ENCODE measurements at places on chromosomes 16 and 17.

GRCh38 chr17:49277638-49278037, 47.1 kb upstream of the PHOSPHO1 start:
- no peak for DNase-seq

DNA sequence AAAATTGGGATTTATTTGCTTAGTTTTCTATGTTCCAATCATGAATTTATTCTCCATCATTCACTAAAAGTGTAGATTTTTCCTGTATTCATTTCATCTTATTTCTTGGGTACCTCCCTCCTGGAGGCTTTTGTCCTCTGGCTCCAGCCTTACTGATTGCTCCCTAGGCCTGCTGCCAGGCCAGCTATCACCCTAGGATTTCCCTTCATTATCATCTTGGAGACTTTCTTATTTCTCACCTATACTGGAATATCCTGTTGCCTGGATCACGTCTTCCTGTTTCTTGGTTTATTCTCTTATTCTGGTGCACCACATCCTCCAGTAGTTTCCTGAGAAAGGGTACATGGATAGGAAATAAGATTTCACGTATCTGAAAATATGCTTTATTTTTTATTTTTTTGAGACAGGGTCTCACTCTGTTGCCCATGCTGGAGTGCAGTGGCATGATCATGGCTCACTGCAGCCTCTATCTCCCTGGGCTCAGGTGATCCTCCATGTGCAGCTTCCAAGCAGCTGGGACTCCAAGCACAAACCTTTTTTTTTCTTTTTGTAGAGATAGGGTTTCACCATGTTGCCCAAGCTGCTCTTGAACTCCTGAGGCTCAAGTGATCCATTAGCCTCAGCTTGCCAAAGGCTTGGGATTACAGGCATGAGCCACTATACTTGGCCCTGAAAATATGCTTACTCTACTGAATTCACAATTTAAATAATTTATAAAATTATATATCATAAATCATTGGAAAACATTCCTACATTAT, 13.3 kb upstream of the KPNB1 start:
- no peak for DNase-seq

DNA sequence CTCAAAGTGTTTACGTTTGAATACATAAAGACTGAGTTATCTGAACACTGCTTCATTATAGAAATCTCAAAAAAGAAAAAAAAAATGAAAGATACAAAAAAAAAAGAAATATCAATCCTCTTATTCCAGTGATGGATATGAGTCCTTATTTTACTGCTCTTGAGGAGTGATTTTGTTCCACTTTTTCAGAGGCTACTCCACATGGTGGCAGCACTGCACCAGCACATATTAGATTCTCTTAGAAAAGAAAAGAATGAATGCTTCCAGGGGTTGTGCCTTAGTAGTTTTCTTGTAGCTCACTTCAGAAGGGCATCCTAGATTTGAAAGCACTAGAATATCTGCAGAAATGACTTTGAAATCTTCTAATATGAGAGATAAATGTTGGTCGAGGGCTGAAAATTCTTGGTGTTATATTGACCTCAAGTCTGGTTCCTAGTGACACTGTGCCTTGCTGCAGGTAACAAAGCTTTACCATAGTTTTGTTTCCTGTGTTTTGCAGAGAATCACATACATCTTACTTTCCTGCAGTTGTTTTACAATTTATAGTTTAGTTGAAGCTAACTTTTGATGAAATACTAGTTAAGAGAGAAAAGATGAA, 25.9 kb downstream of the AP2B1 start:
- DNase-seq, result no peak

- DNase-seq, result no peak
Observed at GRCh38 chr16:57614536-57614935, 13.9 kb upstream of the ADGRG1 start.

DNA sequence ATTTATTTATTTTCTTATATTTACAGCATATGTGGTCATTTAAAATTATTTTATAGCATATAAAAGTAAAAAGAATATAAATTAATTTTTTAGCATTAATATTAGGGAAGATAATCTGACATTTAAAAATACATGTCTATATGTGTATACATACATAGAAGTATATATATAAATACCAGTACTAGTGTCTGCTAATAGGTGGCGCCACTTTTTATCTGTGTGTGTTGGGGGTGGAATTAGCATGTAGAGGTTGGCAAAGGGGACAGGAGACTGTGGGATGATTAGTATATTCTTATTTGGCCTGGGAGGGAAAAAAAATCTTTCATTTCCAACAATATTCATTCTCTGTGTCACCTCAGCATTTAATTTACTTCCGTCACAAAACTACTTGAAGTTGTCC, 359.1 kb downstream of the WWOX start:
- no peak for DNase-seq

GRCh38 chr17:50372222-50372757, 694 bp downstream of the MRPL27 start:
- DNase-seq, result no peak

DNA sequence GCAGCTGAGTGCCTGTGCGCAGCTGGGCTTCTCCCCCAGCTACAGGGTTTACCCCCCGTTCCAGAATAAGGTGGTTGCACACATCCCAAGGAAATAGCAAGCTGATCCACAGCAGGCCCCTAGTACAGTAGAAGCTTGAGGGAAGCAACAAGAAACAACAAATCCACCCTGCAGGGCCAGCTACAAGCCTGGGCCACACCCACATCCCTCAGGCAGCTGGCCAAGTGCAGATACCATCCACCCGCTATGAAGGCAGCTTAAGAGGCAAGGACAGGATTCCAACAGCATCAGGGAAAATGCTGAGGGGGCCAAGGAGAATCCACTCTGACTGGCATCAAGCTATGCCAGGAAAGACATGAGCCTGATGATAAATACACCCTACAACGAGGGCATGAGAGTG, 66.9 kb upstream of the RCVRN start:
- DNase-seq, result no peak

- DNase-seq, result no peak
Observed at GRCh38 chr16:29306943-29307597, 99.4 kb downstream of the NPIPB11 start.

DNA sequence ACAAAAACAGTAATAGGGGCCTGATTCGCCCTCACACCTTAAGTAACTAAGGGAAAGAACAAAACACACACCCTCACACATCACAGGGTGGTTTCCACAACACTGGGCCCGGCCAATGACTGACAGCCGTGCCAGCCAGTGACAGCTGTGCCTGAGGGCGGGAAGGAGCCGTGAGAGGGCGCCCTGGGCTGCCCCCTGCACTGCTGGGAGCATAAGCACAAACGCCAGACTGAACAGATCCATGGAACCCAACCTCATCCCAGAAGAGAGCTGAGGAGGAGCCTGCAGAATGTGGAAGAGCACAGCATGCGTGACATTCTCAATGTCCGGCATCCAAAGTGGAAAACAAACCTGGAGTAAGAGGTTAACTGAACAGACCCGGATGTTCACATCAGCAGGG, 16.0 kb downstream of the CSNK1D start:
- peak; percentile 57 for DNase-seq

DNA sequence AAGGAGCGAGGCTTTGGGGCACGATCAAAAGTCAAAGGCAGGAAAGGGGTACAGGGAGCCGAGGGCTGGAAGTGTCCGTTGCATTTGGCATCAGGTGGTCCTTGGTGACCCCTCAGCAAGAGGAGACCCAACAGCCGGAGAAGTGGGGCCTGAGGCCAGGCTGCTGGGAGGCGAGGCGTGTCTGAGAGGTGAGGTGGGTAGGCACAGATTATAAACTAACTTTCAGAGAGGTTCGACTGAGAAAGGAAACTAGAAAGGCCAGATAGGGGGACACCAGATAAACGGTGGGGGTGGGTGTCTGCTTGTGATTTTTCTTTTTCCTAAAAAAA, 3.6 kb downstream of the PECAM1 start:
- DNase-seq, result no peak

GRCh38 chr17:9421525-9421924, 154.1 kb downstream of the STX8 start:
- no peak for DNase-seq

DNA sequence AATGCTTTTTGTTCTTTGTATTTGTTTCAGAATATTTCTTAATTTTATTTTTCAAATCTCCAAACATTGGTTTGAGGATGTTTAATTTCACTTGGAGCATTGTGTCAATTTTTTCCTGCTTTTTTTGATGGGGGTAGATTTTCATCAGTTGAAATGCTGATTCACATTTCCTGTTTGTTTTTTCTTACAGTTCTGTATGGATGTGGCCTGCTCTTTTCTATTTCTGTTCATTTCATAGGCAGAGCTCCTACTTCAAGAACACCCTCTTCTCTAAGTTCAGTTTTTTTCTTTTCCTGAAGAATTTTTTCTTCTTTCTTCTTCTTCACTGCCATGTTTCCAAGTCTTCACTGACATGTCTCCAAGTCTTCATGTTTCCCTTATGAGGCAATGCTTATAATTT, 8.8 kb downstream of the MBTD1 start:
- DNase-seq, result no peak

DNA sequence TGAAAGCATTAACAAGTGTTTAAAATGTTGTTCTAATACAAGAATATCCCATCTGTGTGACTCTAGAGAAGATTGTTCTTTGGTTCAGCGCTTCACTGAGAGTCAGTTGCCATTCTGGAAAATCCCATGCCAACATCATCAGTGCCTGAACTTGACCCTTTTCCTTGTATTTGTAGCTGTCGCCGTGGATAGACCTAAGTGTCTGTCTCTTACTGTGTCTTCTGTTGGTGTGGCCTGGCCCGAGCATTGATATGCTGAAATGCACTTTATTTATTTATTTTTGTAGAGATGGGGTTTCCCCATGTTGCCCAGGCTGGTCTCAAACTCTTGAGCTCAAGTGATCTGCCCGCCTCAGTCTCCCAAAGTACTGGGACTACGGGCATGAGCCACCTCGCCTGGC, 76.0 kb downstream of the MYH11 start:
- DNase-seq, result no peak

DNA sequence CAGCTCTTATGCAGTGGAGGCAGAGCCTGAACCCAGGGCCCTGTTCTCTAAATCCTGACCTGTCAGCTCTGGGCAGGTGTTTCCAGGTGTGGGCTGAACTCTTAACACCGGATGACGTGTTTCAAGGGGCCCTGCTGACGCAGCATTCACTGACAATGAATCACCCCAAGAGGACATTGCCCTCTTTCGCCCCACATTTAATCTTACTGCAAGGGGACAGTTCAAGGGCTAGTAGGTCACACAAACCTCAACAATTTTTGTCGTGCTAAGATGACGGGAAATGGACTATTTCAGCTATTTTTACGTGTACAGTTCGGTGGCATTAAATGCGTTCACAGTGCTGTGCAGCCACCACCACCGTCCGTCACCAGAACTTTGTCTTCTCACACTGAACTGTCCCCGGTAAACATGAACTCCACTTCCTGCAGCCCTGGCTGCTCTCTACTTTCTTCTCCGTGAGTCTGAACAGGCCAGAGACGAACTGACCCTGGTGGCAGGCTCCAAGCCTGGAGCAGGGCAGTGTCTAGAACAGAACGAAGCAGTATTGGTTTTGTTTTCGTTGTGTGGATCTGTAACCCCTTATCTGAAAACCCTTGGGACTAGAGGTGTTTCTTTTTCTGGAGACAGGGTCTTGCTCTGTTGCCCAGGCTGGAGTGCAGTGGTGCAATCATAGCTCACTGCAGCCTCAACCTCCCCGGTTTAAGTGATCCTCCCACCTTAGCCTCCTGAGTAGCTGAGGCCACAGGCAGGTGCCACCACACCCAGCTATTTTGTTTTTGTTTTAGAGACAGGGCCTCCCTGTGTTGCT, 88.4 kb upstream of the CIBAR2 start:
- no peak for DNase-seq

GRCh38 chr16:84058664-84059063, 16.1 kb upstream of the SLC38A8 start:
- no peak for DNase-seq

DNA sequence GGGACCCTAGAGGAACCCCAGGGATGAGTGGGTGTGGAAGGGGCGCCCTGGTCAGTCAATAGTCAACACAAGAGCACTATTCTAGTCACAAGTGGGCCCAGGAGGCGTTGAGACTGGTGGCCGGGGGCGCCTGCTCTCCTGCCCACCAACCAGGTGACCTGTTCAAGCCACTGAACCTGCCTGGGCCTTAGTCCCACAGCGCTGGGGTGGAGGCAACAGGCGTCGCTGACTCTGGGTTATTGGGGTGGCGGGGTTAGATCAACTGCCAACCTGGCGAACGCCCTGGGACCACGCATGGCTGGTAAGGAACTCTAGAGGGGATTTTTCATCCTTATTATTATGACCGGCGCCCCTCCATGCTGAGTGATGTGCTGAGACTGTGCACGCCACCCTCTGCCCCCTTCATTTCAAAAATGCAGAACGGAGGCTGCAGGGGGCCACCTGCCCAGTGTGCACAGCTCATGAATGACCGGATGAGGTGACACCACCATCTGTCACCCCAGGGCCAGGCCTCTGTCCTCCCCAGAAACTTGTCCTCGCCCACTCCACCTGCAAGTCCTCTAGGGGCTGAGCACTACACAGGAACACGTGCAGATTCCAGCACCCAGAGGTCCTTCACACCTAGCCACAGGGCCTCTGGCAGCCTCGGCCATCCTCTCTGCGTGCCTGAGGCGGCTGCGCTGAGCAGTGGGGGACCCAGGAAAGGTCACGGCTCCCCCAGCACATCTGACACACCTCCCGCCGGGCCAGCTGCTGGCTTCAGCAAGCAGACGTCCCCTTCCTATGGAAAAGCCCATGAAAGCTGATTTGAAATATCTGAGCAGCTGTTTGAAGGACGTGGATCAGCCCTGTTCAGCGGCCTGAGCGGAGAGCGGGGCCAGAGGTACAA, 51.6 kb upstream of the DNAH17 start:
- DNase-seq, result no peak

GRCh38 chr16:4290236-4290830, 17.5 kb upstream of the TFAP4 start:
- DNase-seq, result no peak

DNA sequence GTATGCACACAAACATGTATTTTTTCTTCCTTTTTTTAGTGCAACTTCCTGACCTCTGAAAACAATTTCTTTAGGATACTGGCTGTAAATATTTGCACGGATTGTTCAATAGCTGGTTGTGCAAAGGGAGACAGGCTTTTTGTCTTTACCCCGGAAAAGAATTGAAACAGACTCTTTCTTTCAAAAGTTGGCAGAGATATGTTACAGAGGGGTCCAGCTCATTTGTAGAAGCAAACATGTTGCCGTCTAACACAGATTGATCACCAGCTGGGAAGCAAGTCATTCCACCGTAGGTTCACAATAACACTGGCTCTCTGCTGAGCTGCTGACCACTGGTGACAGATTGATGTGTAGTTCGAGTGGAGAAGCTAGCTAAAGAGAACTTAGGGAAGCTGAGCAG, 130.9 kb downstream of the STX8 start:
- no peak for DNase-seq

GRCh38 chr17:57852092-57852954, 2.5 kb upstream of the MRPS23 start:
- DNase-seq, result no peak
